ENCODE measurements at places on chromosomes 2 and 18.
A peak's percentile ranks its signal among the peaks of the same experiment; 100 is the strongest.

DNA sequence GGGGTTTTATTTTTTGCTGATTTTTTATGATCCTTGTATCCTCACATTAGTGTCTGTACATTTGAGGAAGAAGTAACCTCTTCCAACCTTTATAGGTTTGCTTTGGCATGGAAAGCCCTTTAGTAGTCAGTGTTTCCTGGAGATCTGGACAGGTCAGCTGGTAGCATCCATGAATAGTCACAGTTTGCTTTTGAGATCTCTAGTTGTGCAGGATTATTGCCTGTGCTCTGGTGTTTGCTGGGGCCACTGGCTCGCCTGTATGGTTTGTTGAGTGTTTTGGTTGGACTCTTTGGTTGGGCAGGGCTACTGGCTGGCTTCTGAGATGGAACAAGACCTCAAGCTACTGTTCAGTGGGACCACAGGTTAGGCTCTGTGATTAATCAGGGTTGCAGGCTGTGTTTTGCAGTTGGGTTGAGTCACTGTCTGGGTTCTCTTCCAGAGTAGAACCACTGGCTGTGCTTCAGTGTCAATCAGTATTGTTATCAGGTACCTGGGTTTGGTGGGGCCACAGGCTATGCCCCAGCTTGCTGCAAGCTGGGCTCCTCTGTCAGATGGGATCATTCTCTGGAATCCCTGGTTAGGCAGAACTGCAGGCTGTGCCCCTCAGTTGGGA is 20.0 kb downstream of the SP140L start:
- DNase-seq, result no peak

DNA sequence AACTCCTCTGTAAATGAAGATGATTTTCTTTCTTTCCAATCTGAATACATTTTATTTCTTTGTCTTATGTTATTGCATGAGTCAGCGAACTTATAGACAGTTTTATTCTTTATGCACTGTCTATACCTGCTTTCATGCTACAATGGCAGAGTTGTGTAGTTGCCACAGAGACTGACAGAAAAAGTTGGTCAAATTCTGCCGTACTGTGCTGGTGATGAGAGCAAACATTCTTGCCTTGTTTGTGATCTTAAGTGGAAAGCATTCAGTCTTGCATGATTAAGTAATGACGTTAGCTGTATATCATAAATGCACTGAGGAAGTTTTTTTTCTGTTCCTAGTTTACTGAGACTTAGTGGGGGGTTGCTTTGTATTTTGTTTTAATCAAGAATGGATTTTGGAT is 32.9 kb downstream of the ZC3H15 start:
- DNase-seq, result no peak

DNA sequence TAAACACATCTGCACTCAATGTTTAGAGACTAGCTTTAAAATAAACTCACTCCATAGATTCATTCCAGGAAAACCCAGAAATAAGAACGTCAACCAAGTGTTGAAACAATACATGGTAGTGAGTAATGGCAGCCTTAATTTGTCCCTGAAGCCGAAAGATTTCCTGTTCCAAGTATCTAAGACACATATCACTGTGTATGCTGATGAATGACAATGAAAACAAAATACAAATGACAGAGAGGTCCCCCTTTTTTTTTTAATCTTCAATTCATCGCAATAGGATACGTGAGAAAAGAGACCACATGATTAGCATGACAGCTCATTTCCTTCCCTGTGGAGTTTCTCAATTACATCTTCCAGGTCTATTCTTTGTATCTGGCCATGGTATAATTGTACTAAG is 160.5 kb upstream of the STK17B start:
- DNase-seq, result no peak

GRCh38 chr2:241546771-241547498 is 11.6 kb upstream of the BOK start:
- DNase-seq, result no peak

DNA sequence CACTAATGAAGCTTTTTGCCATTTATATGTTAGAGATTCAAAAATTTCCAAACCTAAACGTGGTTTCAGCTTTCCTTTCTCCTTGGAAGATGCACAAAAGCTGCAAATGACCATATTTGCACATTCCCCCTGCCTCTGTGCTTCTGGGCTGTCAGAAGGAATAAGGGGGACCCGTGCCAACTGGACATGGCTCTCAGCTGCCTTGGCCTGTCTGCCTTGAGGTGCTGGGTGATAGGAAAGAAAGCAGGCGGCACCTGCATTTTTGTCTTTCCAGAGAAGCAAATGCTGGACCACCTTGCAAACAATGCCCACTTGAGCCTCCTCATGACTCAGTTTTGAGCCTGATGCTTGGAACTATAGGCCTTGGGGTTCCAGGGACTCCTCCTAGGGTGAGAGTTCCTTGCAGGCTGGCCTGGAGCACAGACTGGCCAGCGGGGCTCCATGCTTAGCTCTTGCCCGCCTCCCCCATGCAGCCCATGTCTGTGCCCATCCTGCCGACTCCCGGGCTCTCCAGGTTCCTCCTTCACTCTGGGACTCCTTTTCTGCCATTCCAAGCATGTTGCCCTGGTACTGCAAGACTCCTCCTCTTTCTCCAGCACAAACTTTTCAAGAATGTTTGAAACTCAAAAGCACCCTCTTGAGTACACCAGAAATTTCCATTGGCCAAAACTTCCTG is 109.0 kb upstream of the EPAS1 start:
- no peak for DNase-seq

GRCh38 chr2:192126426-192126825 is 68.3 kb downstream of the TMEFF2 start:
- DNase-seq, result no peak

DNA sequence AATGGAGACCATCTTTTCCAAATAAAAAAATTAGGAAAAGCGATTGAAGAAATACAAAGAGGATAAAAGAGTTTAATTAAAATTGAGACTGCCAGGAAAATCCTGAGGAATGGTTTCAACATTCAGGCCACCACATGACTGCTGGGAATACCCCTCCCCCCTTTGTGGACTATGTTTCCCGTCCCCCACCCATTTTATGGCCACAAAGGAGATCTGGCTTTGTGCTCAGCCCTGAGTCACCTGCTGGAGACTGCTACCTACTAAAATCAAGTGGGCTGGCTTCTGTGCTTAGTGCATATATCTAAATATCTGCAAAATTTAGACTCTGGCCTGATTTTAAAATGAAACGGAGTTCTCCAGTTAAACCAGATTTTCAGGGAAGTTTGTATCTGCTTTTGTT is 10.1 kb downstream of the RND3 start:
- no peak for DNase-seq

- DNase-seq, result peak; percentile 28
Measured at GRCh38 chr2:96801786-96802595, 14.1 kb upstream of the CNNM3 start.

- DNase-seq, result no peak
Measured at GRCh38 chr2:32773448-32773808, 145.6 kb downstream of the TTC27 start.

DNA sequence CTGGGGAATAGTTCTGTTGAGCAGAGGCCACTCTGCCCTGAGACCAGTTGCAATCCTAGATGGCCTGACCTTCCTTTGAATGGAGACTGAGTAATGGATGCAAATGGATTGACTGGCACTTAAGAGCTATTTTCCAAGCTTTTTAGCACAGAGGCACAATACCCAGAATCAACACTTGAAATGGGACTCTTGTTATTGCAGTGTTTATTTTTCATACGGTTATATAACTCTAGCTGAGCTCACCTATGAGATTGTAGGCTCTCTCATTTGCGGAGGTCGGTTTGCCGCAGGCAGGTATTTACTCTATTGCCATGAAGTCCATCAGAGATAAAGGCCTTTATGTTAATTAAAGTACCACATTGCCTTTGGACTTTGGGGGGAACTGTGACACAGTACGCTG is 422.3 kb upstream of the CELF4 start:
- DNase-seq, result no peak

DNA sequence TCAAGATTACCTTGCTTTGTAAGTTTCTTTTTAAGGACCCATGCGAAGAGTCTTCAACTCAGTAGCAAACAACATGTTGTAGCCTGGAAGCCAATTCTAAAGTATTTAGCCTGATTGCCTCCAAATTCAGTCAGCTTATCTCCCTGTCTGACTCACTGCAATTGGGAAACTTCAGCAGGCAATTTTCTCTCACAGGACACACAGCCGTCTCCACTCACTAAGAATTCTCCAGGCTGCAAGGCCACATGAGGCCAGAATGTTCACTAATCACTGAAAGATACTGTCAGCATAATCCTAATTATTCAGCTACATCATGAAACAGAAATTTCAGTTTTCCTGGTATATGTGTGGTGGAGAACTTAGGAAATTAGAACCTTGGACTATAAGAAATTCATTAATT is 78.1 kb upstream of the PDE1A start:
- DNase-seq, result no peak

DNA sequence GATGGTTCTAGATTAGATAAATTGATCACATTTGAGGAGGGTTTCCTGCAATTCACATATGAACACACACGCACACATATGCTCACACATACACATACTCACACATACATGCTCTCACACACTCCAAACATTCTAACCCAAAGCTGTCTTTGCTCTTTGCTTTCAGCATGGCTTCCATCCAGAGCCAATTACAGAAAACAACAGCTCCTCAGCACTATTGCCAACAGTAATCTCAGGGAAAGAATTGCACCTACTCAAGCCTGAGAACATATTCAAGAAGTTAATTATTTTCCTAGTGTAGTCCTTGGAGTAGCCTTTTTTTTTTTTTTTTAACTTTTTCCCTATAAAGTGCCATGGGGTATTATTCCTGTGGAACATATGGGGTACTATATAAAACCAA is 246.9 kb upstream of the PARD3B start:
- no peak for DNase-seq

- no peak for DNase-seq
Measured at GRCh38 chr2:215969131-215969841, 44.1 kb downstream of the MREG start.

- DNase-seq, result no peak
Measured at GRCh38 chr18:4854671-4855070, 342.4 kb downstream of the AKAIN1 start.

DNA sequence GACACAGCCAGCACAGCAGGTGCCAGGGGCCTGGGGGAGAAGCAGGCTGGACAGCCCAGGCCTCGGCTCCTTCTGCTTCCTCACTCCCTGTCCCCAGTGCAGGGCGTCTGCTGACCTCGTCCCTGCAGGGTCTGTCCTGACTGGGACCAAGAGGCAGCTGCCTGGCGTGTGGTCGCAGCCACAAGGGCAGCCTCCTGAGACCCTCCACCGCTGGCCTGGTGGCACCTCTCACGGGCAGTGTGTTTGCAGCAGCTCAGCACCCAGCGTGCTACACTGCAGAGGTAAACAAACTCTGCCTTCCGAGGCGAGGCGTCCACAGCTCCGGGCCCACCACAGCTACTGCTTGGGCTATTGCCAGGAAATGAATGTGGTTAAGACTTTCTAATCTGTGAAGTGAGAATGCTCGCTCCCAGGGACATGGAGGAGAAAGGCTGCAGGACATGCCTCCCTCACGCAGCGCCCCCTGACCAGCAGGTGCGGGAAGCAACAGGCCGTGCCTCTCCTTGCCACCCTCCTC is 46.1 kb upstream of the HPCAL1 start:
- DNase-seq, result no peak

DNA sequence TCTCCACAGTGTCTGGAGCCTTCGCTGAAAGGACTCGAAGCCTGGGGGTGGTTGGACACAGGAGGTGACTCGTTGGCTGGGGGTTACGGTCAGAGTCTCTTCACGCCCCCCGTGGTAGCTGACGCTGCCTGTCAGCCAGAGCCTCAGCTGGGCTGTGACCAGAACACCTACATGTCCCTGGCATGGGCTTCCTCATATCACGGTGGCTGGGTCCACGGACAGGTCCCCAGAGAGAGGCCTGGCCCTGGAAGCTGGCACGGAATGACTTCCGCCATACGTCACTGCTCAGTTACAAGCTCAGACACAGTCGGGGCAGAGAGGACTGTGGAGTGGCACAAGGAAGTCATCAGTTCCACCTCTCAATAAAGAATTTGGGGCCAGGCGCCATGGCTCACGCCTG is 28.5 kb downstream of the ITGB1BP1 start:
- no peak for DNase-seq

- DNase-seq, result no peak
Measured at GRCh38 chr2:26915316-26915715, 55.1 kb upstream of the MAPRE3 start.

DNA sequence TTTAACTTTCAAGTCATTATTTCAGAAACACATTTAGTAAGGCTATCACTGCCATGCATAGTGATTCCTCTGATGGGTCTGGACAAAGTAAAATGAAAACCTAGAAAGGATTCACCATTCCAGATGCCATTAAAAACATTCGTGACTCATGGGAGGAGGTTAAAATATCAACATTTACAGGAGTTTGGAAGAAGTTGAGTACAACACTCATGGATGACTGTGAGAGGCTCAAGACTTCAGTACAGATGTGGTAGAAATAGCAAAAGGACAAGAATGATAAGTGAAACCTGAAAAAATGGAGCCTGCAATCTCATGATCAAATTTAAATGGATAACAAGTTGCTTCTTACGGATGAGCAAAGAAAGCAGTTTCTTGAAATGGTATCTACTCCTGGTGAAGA is 5.8 kb upstream of the TWSG1 start:
- no peak for DNase-seq

DNA sequence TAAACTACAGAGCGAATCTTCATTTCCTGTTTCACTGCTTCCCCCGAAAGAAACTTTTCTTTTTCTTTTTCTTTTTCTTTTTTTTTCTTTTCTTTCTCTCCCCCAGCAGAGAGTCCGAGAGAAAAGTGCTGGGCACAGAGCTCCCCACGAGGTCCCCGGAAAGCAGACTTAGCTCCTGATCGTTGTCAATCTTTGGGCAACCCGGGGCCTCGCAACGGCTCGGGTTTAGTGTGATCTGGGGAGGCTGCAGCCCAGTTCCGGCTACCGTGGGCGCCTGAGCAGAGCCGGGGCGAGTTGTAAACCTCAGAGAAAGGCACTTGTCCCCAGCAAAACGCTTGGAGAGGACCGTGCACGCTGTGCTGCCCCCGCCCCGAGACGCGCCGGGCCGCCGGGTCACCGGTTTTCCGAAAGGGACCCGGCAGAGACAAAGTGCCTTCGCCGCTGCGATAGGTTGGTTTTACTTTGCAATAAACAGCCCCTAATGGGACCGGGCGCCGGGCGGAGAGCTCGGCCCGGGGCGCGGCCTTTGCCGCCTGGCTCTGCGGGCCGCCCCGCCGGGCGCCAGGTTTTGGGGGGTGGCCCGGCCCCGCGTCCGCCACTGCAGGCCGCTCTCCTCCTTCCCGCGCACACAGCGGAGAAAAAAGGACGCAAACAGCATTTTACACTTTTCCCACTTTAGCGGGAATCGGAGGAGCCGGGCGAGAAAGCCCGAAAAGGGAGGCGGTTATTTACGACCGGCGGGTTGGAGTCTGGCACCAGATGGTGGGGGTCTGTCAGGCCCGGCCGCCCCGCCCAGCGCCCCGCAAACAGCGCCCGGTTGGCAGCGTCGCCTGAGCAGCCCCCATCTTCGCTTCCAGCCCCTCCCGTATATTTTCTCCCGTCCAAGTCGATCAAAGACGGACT is 136.0 kb downstream of the INSIG2 start:
- DNase-seq, result peak; percentile 15

Data from activated T-cell treated with anti-CD3 and anti-CD28 coated beads for 48 hours (primary cell).